ENCODE measurements at places on chromosomes 3 and 15.

GRCh38 chr3:6799264-6799915, 61.5 kb upstream of the GRM7 start:
- no peak overlapping the region for H3K4me3 ChIP-seq
- H3K4me1 ChIP-seq = no peaks in the 10 kb centered on the region
- no peak overlapping the region for H3K27ac ChIP-seq
- no peaks in the 10 kb centered on the region for H3K27me3 ChIP-seq

DNA sequence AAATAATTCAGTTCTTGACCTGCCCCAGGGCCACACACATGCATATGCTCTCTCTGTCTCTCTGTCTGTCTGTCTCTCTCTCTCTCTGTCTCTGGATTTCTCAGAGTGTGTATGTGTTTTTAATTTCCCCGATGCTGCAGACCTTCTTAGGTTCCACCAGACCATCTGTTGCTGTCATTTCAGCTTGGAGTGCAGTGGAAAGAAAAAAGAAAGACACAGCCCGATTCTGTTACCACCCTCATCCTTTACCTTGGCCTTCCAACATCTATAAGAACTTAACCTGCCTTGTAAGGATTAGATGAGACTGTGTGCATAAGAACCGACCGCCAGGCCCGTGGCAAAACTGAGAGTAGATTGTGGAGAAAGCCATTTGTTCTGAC, 9.7 kb upstream of the PGPEP1L start:
- peaks cover 29% of the 10 kb centered on the region for H3K4me1 ChIP-seq
- H3K27ac ChIP-seq = peak overlapping the region; percentile 98
- DNase-seq = no peak
- peak overlapping the region; percentile 41 for H3K4me3 ChIP-seq
- peaks cover 2% of the 10 kb centered on the region for H3K27me3 ChIP-seq

DNA sequence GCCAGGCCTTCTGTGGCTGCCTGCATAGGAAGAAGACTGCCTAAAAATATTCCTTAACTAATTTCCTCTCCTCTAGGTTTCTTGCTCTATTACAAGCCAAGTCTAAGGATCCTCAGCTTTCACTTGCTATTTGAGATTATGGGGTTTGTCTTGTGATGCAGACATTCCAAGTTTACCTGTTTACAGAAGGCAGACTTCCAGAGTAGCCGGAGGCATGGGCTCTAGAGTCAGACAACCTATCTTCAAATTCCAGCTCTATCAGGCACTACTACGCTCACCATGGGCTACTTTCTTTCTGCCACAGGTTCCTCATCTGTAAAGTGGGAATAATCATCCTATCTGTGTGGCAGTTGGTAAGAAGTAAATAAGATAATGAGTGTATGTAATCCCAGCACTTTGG, 95.6 kb upstream of the BCL6 start:
- no peak overlapping the region for H3K4me3 ChIP-seq
- no peak overlapping the region for H3K27ac ChIP-seq
- no peak for DNase-seq

- H3K36me3 ChIP-seq = no peaks in the 10 kb centered on the region
- H3K4me1 ChIP-seq = peaks cover 12% of the 10 kb centered on the region
- no peaks in the 10 kb centered on the region for H3K27me3 ChIP-seq
- DNase-seq = peak; percentile 93
- H3K4me3 ChIP-seq = peak overlapping the region; percentile 57
- peak overlapping the region; percentile 86 for H3K27ac ChIP-seq
Measured at GRCh38 chr3:46629551-46630517, 17.5 kb downstream of the FAM240A start.

DNA sequence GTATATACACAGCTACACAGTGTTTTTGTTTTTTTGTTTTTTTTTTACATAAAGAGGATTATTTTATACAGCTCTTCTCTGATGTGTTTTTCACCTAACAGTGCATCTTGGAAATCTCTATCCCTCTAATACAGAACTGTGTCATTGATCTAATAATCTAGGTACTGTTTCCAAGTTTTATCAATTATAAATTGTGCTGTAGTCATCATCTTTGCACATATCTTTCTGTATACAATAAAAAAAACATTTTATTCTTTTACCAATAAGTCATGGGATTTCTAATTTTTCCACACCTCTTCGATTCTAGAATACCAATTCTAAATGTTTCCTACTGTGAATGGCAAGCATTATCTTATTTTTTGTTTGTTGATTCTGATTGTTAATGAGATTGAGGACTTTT, 1.7 kb upstream of the PLSCR2 start:
- no peak overlapping the region for H3K27ac ChIP-seq
- DNase-seq = no peak
- H3K4me3 ChIP-seq = no peak overlapping the region
- H3K27me3 ChIP-seq = no peaks in the 10 kb centered on the region
- no peaks in the 10 kb centered on the region for H3K36me3 ChIP-seq

GRCh38 chr3:178684881-178685590, 148.8 kb downstream of the KCNMB2 start:
- H3K27me3 ChIP-seq = no peaks in the 10 kb centered on the region
- no peaks in the 10 kb centered on the region for H3K36me3 ChIP-seq
- DNase-seq = no peak
- no peak overlapping the region for H3K4me3 ChIP-seq
- H3K27ac ChIP-seq = no peak overlapping the region
